AG20443 (cell line): ENCODE measurements at places on chromosomes 7 and 10.

GRCh38 chr7:149153346-149153745 is 6.1 kb downstream of the ZNF398 start:
- DNase-seq = no peak

DNA sequence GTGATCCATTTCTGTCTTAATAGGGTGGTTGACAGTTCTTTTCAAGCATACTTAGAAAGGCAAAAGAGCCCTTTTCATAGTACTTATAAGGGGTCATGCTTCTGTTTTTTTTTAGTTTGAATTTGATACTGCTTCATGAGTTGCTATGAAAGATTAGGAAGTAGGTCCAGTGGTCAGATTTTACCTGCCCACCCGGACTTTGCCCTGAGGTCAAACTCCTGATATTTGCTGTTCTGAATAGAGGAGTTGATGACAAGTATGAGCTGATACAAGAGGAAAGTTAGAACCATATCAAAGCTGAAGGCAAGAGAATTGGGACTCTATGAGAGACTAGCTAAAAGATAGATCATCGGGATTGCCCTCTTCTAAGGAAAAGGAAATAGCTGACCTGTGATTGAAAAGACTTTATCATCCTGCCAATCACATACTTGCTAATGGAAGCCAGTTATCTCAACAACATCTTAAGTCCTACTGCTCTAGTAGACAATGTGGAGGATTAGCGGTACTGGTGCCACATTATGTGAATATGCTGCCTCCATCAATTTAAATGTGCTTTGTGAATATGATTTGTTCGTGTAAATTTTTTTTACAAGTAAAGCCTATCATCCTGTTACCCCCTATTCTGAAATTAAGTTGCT is 37.5 kb upstream of the CYP26C1 start:
- DNase-seq = no peak

GRCh38 chr10:82811621-82812020 is 936.6 kb downstream of the NRG3 start:
- peak; percentile 24 for DNase-seq

DNA sequence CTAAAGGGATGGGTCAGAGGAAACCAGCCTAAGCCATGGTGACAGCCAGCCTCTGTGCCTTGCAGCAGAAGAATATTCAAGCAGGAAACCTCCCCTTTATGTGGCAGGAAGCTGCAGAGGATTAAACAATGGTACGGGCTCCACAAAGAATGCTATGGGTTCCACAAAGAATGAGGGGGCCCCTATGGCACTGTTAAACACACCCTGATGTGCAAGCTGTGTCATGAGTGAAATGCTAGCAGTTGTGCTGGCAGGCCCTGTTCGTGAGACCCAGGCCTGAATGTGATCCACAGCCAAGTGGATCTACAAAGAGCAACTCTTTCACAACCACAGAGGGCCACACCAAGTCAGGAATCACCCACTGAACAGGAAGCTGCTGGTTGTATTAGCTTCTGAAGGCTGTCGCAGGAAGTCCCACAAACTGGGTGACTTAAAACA is 68.9 kb downstream of the MYOF start:
- no peak for DNase-seq

DNA sequence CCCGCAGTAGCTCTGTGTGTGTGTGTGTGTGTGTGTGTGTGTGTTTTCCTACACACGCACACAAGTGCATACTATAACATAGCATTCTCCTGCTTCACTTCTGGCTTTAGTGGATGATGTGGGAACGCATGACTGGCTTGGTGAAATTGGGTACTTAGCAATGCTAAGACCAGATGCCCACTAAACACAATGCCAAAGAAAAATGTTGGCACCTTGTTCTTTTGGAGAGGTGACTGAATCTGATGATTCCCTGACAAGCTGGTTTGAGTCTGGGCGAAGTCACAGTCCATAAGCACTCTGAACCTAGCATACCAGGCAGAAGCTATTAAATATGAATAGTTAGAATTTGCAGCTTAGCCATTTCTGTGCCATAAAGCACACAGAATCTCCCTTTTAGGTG is 68.0 kb upstream of the CDCA7L start:
- DNase-seq = no peak

DNA sequence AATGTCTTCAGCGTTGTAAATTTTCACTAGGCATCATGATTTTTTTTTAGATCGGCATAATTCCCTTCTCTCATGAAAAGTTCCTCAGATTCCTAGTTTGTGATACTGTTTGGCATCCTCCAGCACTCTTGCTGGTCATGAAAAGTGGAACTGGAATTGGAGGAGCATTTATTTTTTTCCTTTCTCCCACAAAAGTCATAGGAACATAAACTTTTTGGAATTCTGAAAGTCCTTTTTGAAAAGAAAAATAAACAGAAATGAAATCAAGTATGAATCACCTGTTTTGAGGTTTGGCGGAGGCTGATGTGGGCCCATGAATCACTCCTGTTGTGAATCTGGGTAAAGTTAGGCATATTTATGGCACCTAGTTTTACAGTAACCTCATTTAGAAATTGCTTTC is 17.7 kb downstream of the CACNB2 start:
- peak; percentile 54 for DNase-seq

GRCh38 chr7:7696458-7697119 is 21.8 kb downstream of the RPA3 start:
- peak; percentile 24 for DNase-seq

DNA sequence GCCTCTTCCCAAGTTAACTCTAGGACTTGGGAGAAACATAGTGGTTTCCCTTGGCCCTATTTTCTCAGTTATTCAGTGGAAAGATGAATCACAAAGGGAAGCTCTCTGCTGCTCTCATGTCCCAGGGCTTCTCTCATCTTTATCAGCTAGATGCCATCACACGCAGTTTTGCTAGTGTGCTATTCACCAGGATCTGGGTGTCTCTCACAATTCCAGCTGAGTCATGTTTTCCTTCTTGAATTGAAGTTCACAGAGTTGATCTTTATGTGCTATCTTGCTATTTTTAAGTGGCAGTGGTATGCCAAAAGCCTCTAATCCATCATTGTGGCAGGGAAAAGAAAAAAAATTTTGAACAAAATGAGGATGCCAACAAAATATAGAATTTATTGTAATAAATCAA is 101.3 kb downstream of the TWIST1 start:
- no peak for DNase-seq

DNA sequence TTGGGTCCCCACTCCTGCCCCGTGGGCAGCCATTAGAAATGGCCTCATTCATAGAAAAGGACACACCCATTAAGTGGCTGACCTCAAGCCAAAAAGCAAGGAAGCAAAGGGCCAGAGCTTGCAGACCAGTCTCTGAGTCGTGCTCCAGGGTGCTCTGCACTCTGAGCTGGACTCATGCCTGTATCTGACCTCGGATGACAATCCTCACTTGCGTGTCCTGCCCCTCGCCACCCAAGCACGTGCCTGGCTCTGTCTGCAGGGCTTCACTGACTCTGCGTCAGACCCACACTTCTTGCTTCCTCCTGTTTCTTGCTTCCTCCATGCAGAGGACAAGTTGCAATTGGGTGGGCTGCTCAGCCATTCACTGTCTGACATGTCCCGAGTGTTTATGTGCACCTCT is 138.8 kb downstream of the OAT start:
- no peak for DNase-seq

- no peak for DNase-seq
Observed at GRCh38 chr10:49290607-49291006, 8.4 kb upstream of the C10orf71 start.

DNA sequence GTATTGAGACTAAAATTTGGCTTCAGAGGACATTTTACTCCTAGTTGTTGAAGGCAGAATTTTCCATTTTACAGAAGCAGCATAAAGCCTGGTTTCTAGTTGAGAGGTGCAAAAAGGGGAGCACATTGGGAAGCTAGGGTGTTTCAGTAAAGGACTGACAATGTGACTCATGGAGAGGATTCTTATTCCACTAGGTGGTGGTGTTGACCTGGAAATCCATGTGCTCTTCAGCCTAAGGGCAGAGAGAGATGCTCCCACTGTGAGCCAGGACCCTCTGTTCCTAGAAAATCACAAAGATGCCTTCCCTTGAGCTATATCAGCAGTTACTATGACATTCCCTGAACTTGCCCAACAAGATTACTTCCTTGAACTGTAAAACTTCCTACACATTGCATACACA is 687.8 kb downstream of the IPMK start:
- peak; percentile 21 for DNase-seq

DNA sequence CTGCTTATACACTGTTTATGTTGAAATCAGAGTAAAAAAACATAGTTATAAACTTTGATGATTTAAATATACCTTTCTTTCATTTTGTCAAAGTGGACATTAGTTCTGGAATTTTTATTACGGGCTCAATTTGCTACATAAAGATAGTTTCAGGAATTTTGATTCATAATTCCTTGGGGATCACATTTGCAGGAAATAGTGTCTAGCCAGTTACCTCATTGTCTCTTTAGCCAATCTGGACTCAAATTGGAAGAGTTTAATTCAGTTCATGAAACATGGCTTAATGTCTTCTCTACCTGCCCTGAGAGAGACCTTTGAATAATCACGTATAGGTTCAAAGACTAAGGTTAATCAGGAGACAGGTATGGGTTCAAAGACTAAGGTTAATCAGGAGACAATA is 262.6 kb downstream of the HGF start:
- no peak for DNase-seq

DNA sequence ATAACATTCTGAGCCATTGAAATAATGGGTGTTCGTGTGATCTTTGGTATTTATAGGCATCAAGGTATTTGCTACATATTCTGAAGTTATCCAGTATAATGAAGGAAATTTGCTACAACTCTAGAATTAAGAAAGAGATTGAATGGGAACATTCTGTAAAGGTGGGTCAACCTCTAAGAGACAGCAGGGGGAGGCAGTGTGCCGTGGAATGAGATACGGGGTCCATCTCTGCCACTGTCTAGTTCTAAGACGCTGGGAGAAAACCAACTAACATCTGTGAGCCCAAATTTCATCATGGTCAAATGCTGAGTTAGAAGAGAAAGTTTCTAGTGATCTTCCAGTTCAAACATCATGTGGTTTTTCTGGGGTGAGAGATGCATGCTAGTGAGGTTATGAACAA is 368.9 kb downstream of the SORCS1 start:
- DNase-seq = no peak

GRCh38 chr10:5638494-5638893 is 27.9 kb downstream of the ASB13 start:
- no peak for DNase-seq
